ENCODE measurements at places on chromosomes 3 and 15.

DNA sequence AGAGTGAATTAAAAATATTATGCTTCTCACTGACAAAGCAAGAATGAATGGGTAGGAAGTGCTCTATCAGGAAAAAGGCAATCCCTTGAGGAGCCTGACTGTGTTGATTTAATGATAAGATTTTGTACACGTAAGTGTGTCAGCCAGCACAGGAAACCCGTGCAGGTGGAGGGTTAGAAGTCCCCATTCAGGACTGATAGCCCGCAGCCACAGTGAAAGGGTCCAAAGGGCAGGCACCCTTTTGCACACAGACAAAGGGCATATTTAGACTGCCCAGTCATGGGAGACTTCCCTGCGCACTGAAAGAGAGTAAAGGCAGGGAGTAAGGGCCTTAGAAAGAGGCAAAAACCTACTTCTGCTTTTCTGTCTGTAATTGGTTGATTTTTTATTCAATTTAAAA is 26.4 kb upstream of the SKIL start:
- no peak for DNase-seq

GRCh38 chr15:39594446-39595337 is 13.8 kb downstream of the THBS1 start:
- DNase-seq: no peak

DNA sequence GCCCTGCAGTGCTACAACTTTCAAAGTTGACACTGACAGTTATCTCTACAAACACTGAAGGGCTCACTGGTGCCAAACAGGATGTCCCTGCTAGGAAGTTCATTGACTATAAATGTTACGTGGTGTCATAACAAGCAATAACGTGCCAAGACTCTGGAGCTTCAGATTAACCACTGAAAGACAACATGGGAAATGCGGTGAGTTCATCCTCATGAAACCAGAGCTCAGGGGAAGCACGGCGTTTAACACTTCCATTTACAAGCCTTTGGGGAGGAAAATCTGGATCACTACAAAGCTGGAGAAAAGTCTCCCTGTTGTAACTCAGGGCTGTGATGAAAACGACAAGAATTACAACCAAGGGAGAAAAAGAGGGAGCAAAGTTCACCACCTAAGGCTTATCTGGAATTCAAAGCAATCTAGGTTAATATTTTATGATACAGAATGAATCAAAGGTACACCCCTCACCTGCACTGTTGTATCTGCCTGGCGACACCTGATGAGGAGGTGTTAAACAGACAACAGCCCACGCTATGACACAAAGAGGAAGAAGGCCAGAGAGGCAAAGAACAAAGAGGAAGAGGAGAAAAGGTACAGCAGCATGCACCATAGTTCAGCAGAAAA is 27.0 kb downstream of the SHQ1 start:
- no peak for DNase-seq

DNA sequence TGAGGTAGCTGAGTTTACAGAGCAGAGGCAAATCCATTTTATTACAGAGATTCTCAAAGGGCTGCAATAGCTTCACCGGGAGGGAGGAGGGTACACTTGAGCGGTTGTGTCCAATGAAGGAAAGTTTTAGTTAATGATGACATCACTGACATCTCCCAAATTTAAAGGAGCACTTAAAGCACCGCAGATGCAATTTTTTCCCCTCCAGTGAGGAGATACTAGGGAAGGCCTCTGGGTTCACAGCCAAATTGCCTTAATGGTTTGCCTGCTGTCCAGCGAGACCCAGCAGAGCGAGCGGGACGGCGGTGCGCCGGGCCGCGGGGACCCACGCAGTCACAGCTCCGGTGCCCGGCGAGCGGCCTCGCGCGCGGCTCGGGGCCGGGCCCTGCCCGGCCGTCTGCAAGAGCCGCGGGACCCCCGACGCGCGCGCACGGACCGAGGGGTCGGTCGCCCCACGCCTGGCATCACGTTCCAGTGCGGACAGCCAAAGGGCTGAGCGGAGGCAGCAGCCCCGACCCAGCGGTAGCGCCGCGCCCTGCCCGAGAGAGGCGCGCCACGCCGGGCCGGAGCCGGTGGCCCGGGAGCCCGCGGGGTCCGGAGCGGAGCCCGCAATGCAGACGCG is 160.5 kb upstream of the CHRNA7 start:
- DNase-seq: no peak

- DNase-seq: no peak
Measured at GRCh38 chr15:75136118-75136517, 65.6 kb upstream of the C15orf39 start.

DNA sequence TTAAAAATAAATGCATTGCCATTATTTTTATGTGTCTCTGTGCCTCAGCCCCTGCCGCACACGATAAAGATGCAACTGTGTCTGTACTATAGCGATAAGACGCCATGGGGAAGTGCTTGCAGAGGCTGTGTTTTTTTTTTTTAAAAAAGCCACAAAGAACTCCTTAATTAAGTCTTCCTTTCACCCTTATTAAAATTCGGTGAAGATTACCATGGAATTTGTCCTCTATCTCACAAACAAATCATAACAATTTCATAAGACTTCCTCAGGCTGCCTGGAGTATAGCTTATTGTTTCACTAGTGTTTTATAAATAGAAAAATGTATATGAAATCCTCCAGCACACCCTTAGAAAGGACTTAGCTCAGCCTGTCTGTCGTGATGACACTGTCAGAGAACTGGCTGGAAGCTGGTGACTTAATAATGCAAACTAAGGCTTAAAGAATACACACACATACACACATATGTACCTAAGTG is 374.8 kb upstream of the SLCO3A1 start:
- DNase-seq: no peak

GRCh38 chr3:191792580-191792979 is 331.6 kb downstream of the PYDC2 start:
- DNase-seq: no peak

DNA sequence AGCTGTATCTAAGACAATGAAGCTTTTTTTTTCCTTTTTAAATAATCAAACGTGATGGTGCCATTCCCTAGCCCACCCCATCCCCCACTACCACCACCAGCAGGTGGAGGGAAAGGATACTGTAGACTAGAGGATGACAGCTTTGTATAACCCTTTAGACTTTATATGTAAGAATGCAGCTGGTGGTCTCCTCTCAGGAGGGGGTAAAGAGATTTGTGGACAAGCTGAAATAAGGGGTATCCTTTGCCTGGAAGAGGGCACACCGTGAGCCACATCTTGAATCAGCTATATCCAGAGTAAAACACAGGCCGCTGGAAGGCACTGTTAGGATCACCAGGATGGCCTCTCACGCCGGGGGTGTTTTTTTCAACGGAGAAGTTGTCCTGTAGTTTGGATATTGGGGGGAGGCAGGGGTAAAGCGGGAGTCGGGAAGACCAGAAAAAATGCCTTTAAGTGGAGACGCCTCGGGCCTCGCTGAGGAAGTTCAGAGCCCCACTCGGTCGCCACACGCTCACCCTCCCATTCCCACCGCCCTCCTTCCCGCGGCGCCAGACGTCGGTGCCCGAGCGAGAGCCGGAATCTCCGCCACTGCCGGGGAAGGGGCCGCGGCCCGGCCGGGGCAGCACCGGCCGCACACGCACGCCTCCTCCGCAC is 986 bp downstream of the KPNA4 start:
- peak; percentile 38 for DNase-seq

DNA sequence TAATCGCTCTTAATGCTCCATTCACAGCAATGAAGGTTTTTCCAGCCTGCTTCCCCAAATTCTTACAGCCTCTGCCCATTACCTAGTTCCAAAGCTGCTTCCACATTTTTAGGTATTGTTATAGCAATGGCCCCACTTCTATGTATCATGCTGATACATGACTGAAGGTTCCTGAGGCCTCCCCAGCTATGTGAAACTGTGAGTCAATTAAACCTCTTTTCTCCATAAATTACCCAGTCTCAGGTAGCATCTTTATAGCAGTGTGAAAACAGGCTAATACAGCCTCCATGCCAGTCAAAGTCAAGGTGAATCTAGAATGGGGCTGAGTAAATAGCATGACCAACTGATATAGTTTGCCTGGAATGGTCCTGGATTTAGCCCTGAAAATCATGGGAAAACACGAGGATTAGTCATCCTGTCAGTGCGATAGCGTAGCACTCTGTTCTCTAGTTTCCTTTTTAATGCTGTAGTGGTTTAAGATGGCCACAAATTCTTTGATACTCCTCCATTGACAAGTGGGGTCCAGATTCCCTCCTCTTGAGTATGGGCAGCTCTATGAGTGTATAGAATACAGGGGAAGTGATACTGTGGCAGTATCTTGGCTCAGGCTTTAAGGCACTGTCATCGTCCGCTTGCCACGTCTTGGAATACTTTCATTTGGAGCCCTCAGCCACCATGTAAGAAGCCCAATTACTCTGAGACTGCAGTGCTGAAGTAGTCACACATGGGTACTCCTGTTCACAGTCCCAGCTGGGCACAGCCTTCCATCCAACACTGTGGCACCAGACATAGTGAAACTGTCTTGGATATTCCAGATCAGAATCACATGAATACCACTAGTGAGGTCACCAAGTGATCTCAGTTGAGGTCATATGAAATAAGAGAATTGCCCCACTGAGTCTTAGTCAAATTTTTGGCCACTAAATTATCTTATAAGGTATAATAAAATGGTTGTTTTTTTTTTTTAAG is 94.0 kb upstream of the PLCL2 start:
- peak; percentile 35 for DNase-seq

DNA sequence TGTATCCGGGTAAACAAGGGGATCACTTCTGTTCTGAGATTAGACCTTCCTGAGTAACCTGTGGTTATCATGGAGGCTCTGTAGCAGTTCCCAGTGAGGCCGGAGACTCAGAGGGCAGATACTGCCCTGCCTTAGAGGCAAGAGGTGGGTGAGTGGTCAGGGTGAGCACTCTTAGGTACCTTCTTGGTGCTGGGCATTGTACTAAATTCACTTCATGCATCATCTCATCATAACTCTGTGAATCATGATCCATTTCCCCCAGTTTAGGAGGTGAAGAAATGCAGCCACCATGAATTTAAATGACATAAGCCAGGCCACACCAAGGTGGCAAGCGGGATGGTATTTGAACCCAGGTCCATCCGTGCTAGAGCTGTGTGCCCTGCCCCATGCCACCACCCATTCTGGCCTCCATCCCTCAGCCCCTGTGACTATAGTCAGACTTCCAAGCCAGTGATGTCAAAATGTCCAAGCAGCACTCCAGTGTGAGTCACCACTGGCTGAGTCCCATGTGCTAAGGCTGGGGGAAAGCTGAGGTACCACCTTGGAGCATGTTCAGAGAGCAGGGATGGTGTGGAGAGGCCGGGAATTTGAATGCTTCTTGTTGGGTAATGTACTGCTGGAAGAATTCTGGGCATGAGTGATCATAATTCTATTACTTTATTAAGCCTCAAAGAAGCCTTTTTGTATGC is 88.8 kb downstream of the EPHB1 start:
- no peak for DNase-seq

- DNase-seq: peak; percentile 82
Measured at GRCh38 chr3:10263646-10264363, 15.5 kb downstream of the TATDN2 start.

- DNase-seq: no peak
Measured at GRCh38 chr3:181329024-181329423, 339.5 kb upstream of the DNAJC19 start.

GRCh38 chr3:26752466-26752865 is 129.9 kb downstream of the LRRC3B start:
- DNase-seq: no peak

DNA sequence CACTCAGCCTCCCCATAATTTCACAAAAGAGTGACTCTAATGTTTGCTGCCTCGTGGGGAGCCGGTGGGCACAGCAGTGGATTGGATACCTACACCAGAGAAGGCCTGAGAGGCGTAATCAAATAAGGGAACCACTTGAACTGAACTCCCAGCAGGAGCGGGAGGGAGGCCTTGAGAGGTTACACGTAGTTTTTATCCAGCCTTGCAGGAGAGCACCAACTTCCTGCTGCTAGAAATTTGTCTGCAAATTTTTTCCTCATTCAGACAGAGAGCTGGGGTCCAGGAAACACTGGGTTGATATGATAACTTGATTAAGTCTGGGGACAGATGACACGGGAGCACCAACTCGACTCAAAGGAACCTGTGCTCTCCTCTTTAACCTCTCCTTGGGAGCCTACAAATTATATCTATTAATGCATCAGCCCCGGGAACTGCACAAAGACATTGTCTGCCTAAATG is 69.8 kb downstream of the HES1 start:
- DNase-seq: no peak

DNA sequence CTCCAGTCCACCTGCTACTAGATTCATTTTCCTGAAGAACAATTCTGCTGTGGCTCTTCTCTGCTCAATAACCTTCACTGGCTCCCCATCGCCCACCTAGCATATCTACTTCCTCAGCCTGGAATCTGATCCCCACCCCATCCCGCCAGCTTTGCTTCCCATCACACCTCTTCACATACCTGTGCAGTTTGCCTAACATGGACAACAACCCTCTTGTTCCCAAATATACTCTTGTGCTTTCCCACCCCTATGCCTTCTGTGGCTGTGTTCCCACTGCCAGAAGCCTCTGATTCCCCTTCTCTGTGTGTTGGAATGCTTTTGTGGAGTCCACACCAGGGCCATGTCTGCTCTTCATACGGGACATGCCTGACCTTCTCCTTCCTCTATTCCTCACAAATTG is 29.5 kb downstream of the CMTM7 start:
- DNase-seq: no peak

DNA sequence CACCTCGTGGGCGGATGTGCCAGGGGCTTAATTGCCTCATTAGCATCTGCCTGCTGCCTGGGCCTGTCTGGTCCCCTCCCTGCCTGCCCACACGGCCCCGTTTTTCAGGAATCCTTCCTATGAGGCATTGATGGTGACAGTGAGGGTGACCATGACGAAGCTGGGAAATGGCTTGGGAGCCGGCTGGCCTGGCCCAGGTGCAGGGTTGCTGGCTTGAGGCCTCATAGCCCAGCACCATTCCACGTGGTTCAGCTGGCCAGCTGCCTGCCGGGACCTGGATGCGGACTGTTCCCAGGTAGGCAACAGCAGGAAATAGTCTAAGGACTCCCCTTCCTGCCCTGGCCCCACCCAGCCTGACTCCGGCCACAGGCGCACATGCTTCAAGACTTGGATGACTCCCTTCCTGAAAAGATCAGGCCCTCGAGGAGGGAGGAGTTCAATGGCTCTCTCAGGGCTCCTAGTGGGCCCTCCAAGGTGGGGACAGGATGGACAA is 8.9 kb upstream of the DUSP7 start:
- DNase-seq: no peak

GRCh38 chr3:192482809-192483208 is 244.5 kb downstream of the FGF12 start:
- no peak for DNase-seq

DNA sequence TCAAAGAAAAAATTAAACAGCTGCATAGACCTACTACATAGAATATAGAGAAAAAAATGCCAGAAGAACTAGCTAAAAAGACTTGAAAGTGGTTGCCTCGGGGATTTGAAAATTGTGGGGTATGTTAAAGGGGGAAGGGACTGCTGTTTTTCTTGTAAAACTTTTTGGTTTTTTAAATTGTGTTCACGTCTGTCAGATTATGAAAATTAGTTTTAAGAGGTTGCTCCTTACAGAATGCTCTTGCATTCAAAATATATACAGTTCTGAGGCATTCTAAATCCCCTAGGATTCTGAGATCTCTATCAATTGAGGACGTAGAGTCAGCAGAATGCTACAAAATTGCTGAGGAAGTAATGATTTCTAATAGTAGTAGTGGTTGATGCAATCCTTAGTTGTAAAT is 28.6 kb downstream of the PIAS1 start:
- no peak for DNase-seq

- DNase-seq: no peak
Measured at GRCh38 chr3:150462108-150462507, 54.0 kb downstream of the TSC22D2 start.

Measured in stimulated activated CD8-positive, alpha-beta memory T cell treated with anti-CD3 and anti-CD28 coated beads, Interleukin-4, amount 100 ng/mL, for 48 hours (primary cell).